ENCODE measurements at places on chromosomes 2 and 18.

DNA sequence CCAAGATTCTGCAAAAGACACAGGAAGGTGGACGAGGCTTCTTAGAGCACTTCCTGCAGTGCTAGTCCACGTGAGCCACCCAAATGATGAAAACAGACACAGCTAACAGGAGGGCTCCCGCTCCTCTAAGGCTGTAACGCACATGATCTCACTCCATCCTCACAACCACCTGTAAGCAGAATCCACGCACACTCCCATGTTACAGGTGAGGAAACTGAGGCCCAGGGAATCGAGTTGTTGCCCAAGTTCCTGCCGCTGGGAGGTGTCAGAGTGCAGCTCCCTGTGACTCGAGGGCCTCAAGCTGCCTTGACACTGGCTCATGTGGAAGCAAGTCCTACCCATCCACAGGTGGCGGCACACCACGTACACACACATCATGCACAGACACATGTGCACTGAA, 4.4 kb downstream of the DNMT3A start:
- DNase-seq, result no peak

GRCh38 chr2:128798502-128799283, 480.0 kb upstream of the HS6ST1 start:
- peak; percentile 29 for DNase-seq

DNA sequence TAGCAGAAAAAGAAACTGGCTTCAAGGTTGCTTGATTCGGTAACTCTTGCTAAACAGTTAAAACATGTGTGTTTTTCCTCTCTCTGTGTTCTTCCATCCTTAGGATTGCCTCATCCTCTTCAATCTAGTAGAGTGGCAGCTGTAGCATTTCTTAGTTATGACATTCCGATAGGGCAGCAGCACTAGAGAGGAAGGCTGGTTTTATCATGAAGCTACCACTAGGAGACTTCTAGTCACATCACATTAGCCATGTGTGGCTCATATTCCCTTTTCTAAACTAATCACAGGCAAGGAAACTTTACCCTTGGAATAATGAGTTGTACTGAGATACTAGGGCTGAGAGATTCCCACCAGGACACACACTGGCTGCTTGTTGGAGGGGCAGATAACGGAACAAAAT, 187.6 kb downstream of the DOK6 start:
- no peak for DNase-seq

- DNase-seq, result no peak
Measured at GRCh38 chr2:38201784-38202183, 125.8 kb upstream of the CYP1B1 start.

DNA sequence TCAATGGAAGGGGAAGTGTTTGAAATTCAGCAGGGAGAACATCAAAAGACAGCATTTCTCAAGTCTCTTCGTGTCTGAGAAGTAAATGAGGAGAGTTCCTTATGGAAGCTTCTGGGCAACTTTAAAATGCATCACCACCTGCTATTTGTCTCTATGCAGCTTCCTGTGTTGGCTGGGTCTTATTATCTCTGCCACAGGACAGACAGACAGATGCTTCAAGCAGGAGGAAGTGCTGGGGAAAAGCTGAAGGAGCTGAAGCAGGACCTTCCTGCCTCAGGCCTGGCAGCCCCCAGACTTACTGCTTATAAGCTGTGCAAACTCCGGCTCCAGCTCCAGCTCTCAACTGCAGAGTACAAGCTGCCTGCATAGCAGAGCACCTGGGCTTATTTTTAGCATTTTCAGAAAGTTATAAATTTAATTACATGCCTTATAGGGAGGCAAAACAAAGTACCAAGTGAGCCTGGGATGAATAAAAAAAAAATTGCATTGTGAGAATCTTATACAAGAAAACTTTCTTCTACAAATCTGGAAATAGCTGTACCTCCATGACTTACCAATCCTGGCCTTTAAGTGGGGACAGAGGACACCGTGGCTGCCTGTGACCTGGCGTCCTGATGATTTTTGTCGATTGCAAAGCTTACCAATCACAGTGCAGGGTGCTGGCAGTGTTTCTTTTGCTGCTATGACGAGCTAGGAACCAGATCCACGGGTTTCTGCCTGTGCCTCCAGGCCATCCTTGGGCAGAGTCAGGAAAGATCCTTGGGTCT, 206.3 kb downstream of the SEPTIN10 start:
- peak; percentile 30 for DNase-seq

DNA sequence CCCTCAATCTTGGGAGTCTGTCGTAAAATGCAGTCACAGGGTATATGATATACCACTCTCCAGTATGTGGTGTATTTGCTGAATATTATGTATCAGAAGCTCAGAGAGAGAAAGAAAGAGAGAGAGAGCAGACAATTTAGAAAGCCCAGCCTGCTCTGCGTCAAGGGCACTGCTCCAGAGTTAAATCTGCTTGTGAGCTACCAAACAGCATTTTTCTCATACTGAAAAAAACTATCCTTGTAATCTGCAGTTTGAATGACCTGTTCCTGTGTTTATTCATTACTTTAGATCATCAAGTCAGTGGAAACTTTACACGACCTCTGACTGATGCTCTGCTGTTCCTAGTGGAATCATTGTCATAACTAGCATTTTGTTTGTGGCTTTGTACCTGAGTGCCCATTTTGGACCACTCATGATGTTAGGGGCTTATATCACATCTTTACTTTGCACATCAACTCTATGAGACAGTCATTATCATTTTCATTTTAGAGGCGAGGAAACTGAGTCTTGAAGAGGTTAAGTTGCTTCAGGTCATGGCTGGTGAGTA, 89.2 kb upstream of the PELI1 start:
- no peak for DNase-seq

DNA sequence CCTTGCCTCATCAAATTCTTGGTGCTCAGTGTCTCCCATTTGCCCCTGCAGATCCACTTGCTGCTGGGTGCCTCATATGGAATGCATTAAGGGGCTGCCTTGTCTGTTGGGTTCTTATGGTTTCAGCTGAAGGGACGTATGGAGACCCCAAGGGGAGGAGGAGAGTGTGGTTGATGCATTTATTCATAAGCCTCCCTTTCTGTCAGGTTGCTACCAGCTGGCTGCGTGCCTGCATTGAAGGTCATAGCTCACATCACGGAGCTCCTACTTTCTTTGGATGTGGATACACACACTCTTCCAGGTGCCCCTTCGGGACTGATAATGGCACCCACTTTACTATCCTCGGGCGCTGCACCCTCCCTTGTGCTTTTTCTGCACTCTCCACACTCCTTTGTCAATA, 377.9 kb downstream of the SLC4A3 start:
- no peak for DNase-seq

- peak; percentile 73 for DNase-seq
Measured at GRCh38 chr18:51666763-51667191, 469.3 kb upstream of the MEX3C start.

DNA sequence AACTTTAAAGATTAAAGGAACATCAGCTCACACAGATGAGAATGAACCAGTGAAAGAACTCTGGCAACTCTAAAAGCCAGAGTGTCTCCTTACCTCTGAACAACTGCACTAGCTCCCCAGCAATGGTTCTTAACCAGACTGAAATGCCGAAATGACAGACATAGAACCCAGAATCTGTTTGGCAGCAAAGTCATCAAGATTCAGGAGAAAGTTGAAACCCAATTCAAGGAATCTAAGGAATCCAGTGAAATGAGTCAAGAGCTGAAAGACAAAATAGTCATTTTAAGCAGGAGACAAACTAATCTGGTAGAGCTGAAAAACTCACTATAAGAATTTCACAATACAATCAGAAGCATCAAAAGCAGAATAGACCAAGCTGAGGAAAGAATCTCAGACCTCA, 72.0 kb downstream of the STRADB start:
- no peak for DNase-seq

DNA sequence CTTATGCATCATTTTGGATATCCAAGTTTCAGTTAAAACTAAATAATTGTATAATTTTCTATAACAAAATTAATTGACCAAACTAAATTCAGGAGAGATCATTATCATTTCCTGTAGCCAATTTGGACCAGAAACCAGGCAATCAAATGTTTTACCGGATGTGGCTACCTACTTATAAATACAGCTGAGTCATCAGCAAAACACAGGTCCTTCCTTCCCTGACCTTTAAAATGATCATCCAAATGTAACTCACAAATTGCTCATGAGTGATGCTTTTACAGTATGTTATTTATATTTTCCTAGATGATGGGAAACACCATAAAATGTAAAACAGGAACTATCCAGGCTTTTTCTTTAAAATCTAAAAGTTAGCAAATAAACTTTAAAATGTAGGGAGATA, 133.7 kb downstream of the CBLN2 start:
- no peak for DNase-seq

DNA sequence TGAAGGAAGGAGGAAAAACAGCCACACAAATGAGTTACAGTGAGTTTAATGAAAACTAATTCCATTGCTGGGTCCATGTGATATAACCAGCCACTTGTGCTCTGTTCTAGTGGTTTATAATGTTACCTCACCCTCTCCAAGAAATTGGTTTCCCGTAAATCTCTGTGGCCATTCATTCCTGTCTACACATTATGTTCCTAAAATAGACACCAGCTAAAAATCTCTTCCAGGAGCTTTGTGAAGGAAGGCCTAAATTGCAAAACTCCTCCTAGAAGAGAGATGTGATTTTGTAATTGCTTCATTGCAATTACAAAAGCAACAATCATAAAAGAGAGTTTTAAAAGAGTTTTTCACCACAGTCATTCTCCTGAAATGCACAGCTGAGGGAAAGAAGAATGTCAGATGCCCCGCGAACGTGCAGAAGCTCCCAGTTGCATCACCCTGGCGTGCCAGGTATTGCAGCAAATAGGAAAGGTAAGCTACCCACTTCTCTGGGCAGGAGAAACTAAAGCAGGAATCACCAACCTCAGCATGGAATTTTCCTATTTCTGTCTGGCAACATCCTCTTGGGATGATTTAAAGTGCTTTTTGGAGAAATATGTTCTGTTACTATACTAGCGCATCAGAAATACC, 1.7 kb downstream of the SCN1A start:
- peak; percentile 43 for DNase-seq

DNA sequence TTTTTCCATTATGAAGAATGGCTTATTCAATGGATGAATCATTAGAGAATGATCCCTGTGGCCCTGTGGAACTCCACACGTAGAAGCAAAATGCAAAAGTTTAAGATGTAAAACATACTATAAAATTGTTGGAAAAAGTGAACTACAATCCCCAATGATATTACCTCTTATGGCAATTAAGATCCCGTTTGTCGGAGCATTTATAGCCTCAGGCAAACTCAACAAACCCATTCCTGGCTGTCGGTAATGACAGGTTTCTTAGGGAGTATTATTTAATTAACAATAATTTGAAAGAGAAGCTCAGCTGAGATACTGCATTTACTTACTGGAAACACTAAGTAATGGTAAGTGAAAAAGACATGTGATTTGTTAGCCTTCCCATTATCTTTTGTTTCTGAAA, 138.3 kb downstream of the CDH20 start:
- DNase-seq, result no peak

GRCh38 chr2:62743506-62743905, 38.0 kb downstream of the EHBP1 start:
- no peak for DNase-seq

- no peak for DNase-seq
Measured at GRCh38 chr2:150508497-150509137, 21.1 kb upstream of the RND3 start.

DNA sequence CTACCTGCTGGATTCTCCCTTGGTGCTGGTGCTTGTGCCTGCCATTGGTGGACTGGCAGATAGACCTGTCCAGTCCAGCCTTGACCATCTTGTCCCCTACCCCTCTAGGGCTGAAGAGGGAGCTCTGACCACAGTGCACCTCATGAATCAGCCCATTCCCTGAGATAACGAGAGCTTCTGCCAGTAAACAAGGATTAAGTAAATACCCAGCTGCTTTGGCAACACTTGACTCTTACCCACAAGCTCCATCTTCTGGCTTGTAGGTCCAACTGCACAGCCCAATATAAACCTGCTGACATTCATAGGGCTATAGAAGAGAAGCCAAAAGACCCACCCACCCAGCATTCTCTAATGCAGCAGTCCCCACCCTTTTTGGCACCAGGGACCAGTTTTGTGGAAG, 186.4 kb downstream of the PIK3C3 start:
- DNase-seq, result no peak

GRCh38 chr18:50199346-50199855, 4.5 kb upstream of the MYO5B start:
- no peak for DNase-seq

DNA sequence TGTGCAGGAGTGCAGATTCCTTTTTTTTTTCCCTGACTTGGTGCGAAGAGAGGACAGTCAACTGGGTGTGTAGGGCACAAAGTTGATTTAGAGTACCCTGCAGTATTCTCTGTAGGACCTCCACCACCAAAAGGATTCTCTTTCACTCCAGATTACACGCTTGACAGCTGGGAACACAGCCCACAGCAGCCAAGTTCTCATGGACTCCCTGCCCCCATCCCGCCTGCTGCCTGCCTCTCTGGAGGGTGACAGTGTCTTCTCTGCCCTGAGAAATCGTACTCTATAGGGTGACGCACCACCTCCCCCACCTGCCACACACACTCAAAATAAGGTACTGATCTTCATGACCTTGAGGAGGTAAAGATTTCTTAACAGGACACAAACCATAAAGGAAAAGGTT, 26.6 kb upstream of the IHH start:
- no peak for DNase-seq

GRCh38 chr2:112606547-112606946, 22.1 kb downstream of the CHCHD5 start:
- DNase-seq, result no peak
